Stimulated activated CD4-positive, alpha-beta T cell treated with anti-CD3 and anti-CD28 coated beads, Interleukin-2, amount 100 ng/mL, for 48 hours (primary cell): ENCODE measurements at places on chromosomes 11 and 22.
A peak's percentile ranks its signal among the peaks of the same experiment; 100 is the strongest.

DNA sequence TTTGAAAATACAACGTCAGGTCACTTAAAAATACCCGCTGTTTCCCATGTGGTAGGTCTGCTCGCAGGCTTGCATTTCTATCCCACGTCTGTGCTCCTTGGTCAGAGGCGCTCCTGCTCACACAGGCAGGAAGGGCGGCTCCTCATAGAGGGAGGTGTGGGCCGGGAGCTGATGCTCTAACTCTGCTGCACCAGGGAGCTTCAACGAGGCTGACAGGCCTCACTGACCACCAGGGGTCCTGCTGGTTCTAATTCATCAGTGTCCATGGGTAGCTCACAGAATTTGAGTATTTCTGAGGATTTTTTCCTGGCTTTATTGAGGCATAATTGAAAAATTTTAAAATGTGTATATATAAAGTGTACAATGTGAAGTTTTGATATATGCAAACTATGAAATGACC lies 68.5 kb downstream of the PIWIL3 start:
- no peak for DNase-seq

DNA sequence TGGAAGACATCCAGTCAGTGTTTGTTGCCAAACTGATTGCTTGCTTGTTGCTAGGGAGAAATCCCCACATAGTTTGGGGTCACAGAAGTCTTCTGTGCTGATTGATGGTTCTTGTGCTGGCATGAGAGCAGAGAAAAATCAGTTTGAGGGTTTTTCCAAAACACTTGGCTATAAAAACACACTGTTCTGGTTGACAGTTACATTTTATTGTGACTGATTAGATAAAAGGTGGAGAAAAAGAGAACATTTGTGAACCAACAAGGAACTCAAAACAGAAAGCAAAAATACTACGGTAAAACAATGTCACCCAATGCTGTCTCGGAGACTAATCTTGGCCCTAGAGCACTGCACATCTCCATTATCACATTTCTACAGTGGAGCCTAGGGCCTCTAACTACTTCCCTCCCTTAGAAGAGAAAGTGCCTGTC lies 14.4 kb upstream of the EIF4G2 start:
- no peak for DNase-seq

- no peak for DNase-seq
These were observed 20.4 kb upstream of the GNB1L start for GRCh38 chr22:19875061-19875530.

DNA sequence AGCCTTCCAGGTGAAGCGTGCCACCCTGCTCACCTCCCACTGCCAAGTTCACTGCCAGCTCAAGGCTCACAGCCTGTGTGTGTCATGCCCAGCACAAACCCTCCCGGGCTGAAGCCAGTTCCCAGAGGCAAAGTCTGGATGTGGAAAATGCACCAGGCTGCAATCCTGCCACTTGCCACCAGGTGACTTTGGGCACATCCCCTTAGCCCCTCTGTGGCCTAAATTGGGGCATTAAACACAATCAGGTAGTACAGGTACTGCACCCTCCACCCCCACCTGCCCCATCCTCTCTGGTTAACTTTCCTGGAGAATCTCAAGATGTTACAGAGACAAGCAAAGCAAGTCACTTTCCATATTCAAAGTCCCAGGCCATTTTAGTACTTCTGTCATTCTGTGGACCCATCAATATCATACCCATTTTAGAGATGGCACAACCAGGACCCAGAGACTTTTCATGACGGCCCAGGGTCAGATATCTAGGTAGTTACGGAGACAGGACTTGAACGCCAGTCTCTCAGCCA lies 1.8 kb upstream of the RASD2 start:
- peak; percentile 49 for DNase-seq

GRCh38 chr11:17855531-17856290 lies 121.1 kb downstream of the KCNC1 start:
- DNase-seq = no peak

DNA sequence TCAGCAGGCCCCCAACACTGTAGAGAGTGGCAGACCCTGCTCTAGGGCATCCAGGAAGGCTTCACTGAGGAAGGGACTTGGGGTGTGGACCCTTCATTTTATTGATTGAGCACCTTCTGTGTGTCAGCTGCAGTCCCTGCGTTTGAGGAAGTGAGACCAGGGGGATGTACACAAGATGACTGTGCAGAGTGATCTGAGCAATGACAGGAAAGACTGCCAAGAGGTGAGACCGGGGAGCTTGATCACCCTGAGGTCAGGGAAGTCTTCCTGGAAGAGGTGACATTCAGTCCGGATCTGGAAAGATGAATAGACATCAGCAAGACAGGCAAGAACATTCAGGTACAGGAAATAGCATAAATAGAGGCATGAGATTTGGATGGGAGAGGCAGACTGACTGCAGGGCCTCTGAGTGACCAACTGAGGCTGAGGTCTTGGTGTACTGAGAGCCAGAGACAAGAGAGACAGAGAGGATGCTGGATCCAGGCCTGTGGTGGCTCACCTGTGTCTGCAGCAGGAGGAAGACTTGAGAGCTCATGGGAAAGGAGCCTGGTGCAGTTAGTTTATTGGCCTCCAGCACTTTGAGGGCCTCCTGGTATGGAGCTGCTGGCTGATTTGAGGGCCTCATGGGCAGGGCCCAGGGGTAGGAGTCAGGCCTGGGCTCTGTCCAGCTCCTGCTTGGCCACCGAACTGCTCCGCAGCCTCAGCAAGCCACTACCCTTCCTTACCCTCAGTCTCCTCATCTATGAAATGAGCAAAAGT lies 5.2 kb downstream of the DGAT2 start:
- no peak for DNase-seq

- no peak for DNase-seq
These were observed at the start of gene SMIM45 for GRCh38 chr22:41951898-41952474. TSS of gene SMIM45 (plus strand) at chr22:41952150.

DNA sequence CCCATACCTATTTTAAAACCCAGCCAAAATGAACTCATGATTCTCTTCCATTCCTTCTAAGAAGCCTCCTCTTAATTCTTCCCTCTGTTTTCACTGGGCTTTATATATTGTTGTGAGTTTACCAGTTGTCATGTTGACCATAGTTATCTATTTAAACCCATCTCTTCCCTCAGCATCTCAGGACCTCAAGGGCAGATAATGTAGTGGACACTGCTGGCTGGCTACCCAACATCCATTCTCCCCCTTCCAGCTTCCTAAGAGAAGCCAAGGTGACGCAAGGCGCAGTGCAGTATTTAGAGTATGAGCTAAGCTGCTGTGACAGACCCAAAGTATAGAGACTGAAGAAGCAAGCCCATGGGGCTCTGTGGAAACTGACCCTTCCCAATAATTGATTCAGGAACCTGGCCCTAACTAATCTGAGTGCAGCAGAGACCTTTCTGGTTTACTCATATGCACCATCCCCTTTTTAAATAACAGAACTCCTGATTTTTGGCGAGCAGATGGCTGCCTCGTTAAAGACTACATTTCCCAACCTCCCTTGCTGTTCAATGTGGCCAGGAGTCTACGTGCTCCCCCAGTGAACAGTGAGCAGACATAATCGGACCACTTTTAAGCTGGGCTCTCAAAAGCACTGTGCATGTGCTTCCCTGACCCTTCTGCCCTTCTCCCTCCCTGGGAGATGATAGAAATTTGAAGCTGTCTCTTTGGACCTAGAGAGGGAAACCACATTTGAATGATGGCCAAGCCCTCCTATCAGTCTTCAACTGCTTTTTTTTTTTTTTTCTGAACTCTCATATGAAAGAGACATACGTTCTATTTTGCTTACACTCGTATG lies 28.1 kb upstream of the CREB3L1 start:
- DNase-seq = no peak

DNA sequence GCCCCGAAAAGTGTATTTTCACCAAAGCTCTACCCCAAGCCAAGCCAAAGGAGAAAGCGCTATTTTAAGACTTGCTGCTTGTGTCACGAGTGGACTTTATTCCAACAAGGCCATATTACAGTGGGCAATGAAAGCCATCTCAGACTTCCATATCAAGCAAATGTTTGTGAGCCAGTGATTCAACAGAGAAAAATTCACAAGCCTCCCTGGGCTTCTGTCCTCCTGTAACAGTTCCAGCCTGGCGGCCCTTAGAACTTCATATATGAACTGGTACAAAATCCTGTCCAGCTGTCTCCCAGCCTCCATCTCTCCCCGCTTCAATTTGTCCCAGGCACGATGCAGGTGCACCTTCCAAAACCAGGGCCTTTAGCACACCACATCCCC lies 11.2 kb downstream of the LARGE1 start:
- DNase-seq = no peak

DNA sequence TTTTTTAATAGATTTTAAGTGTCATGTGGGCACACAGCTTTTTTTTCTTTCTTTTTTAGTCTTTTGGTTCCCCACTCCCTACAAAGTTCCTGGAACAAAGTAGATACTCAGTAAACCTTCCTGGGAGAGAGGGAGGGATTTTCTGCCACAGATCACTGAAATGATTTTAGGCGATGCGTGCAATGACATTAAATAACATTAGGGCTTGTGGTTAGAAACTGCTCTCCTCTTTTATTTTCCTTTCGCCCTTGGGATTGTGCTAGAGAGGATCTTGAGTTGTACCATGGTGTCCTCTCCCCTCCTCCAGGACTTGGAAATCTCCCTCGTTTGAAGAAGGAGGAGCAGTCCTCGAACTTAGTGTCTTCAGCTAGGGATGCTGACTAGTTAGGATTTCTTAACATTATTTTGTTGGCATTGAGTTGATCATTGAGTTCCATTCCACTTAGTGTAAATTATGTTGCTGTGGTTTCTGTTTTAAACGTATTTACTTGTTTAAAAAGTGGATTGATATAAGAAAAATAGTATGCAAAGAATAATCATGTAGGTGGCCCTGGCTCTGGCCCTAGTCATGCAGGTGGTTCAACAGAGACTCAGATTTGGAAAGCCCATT lies 88.4 kb downstream of the TRAF6 start:
- DNase-seq = no peak

DNA sequence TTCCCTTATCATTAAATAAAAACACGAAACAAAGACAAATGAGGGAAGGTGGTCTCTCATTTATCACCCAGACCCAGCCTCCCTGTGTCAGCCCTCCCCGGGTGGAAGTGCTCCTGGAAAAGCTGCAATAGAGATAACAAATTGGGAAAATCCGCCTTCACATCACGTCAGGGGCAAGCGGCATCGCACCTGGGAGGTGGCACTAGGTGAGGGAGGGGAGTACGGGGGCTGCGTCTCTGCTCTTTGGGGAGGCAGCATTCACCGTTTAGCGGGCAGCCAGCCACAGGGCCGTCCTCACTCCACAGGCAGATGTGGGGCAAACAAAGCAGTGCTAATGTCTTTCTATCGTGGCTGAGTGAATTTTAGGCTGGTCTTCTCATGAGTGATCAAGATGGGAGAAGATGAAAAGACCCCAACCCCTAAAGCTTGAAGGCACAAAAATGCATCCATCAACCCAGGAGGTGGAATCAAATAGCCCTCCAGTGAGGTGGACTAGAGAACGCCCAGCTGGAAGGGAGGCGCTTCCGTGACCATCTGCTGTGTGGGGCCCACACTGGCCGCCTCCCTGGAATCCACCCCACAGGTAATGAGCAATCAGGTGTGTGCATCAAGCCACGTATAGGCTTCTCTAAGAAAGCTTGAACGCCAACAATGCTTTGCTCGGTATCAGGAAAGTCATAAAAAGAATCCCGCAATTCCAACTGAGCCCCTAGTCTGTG lies 629.5 kb downstream of the BRD1 start:
- DNase-seq = no peak

DNA sequence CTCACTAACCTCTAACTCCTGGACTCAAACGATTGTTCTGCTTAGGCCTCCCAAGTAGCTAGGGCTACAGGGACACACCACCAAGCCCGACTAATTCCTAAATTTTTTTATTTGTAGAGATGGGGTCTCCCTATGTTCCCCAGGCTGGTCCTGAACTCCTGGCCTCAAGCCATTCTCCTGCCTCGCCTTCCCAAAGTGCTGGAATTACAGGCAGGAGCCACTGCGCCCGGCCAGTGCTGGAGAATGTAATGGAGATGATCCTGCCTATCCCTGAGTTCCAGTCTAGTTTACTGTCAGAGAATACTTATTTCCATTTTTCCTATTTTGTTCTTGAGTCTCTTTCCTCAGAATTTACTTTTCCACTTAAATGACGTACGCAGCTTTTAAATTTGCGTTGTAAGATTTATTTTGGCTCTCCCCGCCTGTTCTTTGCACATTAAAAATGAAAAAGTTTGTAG lies at the start of gene CHEK1:
TSS of gene CHEK1 (plus strand) at position 408 of the 458 bp plus-strand sequence. CDS start 1,606 bp downstream, outside the sequence.
- DNase-seq = no peak

DNA sequence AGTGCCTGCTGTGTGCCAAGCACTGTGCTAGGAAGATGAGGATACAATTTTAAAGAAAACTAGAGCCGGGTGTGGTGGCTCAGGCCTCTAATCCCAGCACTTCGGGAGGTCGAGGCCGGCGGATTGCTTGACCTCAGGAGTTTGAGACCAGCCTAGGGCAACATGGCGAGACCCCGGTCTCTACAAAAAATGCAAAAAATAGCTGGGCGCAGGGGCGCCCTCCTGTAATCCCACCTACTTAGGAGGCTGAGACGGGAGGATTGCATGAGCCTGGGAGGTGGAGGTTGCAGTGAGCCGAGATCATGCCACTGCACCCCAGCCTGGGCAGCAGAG lies 8.3 kb downstream of the TPBGL start:
- DNase-seq = no peak

- DNase-seq = no peak
These were observed 48.4 kb upstream of the HEPHL1 start for GRCh38 chr11:93972790-93973189.

DNA sequence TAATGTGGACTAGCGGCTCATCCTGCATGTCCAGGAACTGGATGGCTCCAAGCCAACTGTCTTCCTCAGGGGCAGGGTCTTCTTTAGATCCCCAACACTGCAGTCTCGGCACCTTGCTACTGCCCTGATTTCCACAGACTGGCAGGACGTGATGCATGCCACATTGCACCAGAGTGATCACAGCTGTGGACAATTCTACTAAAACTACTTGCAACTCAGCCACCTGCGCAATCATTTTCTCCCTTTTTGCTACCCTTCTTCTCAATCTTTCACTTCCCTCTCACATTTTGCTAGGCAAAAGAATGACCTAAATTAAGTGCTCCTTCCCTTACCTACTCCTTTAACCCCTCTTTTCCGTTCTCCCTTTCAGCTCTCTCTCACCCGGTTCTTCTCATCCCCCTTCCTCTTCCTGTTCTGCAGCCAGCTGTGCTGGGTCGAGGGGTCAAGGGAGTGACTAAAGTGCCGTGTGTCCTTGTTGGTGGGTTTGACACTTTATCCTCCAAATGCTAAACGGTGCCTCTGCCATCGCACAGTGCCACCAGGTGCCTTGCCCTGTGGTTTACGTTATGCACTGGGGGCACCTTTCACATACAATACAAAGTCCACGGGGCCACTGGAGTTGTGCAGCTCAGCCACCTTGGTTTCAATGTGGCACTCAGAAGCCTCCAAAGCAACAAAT lies 11.5 kb upstream of the PEX26 start:
- no peak for DNase-seq

DNA sequence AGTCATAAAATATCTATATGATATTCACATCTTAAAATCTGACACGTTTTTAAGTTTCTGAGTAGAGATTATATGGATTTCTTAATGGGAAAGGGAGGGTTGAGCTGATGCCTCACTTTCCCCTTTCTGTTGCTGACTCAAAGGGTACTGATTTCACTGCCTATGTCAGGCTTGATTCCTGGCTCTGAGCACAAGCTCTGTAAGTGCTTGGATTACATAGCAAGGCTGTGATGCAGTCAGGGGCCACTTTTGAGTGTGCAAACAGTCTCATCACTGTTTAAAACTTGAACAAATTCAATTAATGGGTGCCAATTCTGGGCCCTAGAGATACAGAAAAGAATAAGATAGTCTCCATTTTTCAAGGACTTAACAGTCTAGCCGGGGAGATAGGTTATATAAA lies 14.4 kb downstream of the ATXN10 start:
- no peak for DNase-seq

- DNase-seq = no peak
These were observed 54.2 kb downstream of the DENND5A start for GRCh38 chr11:9210922-9211320.

GRCh38 chr22:34294986-34295385 lies 374.7 kb upstream of the LARGE1 start:
- no peak for DNase-seq
